ENCODE measurements at places on chromosomes 1 and 21. TPM values are rescaled to one million over a fixed set of nuclear protein-coding genes. Genes with fewer than 3 reads are reported as not detected.

OR14A16 gene
- not detected for total RNA-seq

RCSD1 gene
- total RNA-seq: 0.76 TPM

LAMB3 gene
- 34.7 TPM for total RNA-seq

FCN3 gene
- total RNA-seq: 0.24 TPM

BLACAT1 gene
- total RNA-seq: 0.72 TPM

S100A7 gene
- not detected for total RNA-seq

OLIG2 gene
- total RNA-seq: 0.35 TPM

TNNI3K gene
- total RNA-seq: 0.51 TPM

AQP10 gene
- 1.00 TPM for total RNA-seq

CD52 gene
- total RNA-seq: 1.1 TPM

ETNK2 gene
- 19.2 TPM for total RNA-seq

GOLT1A gene
- total RNA-seq: 3.6 TPM

RSPH1 gene
- 0.42 TPM for total RNA-seq

HSPB7 gene
- 6.3 TPM for total RNA-seq

OR2AK2 gene
- total RNA-seq: not detected

NID1 gene
- 45.5 TPM for total RNA-seq

PGBD2 gene
- 8.6 TPM for total RNA-seq

ZNF496 gene
- 61.5 TPM for total RNA-seq

FAM163A gene
- 10.1 TPM for total RNA-seq

MPZ gene
- 1.3 TPM for total RNA-seq

Measured in mesothelial cell of epicardium (in vitro differentiated cells).